ENCODE measurements at places on chromosomes 4 and X.

DNA sequence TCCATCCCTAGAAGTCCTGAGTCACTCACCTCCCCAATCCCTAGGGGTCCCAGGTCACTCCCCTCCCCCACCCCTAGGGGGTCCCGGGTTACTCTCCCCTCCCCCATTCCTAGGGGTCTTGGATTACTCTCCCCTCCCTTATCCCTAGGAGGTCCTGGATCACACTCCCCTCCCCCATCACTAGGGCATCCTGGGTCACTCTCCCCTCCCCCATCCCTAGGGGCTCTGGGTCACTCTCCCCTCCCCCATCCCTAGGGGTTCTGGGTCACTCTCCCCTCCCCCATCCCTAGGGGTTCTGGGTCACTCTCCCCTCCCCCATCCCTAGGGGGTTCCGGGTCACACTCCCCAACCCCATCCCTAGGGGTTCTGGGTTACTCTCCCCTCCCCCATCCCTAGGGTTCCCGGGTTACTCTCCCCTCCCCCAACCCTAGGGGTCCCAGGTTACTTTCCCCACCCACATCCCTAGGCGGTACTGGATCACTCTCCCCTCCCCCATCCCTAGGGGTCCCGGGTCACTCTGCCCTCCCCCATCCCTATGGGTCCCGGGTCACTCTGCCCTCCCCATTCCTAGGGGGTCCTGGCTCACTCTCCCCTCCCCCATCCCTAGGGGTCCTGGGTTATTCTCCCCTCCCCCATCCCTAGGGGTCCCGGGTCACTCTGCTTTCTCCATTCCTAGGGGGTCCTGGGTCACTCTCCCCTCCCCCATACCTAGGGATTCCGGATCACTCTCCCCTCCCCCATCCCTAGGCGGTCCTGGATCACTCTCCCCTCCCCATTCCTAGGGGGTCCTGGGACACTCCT lies 2.1 kb downstream of the ASMTL start:
- no peak for DNase-seq

GRCh38 chr4:48699475-48699874 lies 80.6 kb downstream of the FRYL start:
- no peak for DNase-seq

DNA sequence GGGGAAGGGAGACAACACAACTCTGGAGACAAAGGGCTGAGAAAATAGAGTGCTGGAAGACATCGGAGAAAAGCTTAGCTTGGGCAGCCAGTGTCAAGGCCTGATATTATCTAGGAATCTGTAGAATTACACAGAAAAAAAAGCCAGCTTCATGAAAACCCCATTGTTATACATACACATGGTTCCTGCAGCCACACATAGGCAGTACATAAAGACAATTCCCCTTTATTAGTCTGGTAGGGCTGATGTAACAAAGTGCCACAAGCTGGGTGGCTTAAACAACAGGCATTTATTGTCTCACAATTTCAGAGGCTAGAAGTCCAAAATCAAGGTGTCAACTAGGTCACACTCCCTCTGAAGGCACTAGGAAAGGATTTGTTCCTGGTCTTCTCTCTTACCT lies 503.5 kb downstream of the MID1IP1 start:
- no peak for DNase-seq

GRCh38 chr4:165191348-165191656 lies 16.1 kb upstream of the KLHL2 start:
- no peak for DNase-seq

DNA sequence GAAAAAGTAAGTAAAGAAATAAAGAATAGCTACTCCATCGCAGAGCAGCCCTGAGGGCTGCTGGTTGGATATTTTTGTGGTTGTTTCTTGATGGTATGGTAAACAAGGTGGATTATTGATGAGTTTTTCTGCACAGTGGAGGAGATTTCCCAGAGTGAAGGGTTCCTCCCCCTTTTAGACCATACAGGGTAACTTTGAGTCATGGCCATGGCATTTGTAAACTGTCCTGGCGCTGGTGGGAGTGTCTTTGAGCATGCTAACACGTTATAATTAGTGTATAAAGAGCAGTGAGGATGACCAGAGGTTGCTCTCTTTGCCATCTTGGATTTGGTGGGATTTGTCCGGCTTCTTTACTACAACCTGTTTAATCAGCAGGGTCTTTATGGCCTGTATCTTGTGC lies 128.2 kb downstream of the ASMT start:
- no peak for DNase-seq
